ENCODE measurements at places on chromosomes 3 and 15.

GRCh38 chr15:45653702-45654424, 19.0 kb downstream of the SQOR start:
- no peak for DNase-seq

DNA sequence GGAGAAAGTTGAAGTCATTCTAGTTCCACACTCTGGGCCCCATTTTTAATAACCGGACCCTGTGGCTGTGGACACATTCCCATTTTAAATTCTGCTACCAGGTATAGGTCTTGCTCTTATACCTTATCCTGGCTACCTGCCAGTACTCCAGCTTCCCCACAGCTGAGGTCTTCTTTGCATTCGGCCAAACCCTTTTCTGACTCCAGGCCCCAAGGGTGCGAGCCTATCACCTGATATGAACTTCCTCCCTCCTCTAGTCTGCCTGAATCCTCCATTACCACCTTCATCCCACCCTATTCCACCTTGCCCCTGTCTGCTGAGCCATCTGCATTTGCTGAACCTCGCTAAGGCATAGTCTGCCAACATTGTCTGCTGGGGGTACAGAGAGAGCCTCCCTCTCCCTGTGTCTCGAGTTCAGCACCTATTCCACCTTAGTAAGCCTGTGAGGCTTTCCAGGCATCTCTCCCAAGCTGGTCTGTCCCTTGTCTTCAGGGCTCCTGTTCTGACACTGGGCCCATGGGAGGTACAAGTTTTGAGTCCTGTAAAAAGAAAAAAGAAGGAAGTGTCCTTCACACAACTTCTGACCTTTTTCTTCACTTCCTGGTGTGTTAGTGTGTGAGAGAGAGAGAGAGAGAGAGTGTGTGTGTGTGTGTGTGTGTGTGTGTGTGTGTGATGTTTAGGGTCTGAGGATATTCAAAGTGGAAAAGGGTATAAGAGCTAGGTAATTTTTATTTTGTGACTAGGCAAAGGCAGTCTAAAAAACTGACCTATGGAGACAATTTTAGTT, 27.0 kb downstream of the PDE8A start:
- DNase-seq: no peak

- no peak for DNase-seq
These were observed 110.4 kb downstream of the WNT7A start for GRCh38 chr3:13769422-13769821.

DNA sequence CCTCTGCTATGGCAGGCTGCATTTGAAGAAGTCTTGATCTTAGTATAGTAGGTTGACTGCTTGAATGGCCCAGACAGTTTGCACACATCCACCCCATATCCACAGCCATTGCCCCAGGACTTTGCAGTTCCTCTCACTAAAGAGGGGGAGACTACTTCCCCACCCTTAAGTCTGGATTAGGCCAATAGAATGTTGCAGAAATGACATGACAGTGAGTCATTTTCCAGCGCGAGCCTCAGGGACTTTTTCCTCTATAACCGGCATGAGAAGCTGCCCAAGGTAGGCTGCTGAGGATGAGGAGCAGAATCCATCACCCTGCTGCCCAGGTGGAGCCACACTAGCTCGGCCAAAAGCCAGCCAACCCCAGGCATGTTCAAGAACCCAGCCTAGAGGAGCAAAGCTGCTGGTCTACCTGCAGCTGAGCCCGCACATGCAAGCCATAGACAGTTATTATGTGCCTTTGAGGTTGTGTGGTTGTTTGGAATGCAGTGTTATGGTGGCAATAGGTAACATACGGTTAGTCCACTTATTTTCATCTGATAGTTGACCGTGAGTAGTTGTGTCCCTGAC, 113.9 kb downstream of the TLE3 start:
- no peak for DNase-seq

- no peak for DNase-seq
These were observed 13.8 kb downstream of the CORO2B start for GRCh38 chr15:68592544-68592943.

DNA sequence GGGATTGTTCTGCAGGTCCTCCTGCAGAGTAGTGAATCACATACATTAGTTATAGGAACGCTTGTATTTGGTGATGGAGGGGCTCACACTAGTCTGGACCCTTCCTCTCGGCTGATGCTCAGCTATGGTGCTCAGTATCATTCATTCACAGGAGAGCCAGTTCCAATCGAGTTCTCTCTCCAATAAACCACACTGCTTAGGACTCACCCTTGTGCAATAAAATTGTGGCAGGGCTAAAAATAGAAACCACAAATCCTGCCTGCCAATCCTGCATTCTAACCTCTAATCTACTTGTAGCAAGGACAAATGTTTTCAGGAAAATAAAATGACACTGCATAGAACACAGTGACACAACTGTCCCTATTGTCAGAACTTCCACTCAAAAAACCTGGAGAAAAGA, 138.4 kb upstream of the TBL1XR1 start:
- DNase-seq: no peak
